ENCODE measurements at places on chromosomes 6 and 20.
A peak's percentile ranks its signal among the peaks of the same experiment; 100 is the strongest.

- peak; percentile 87 for DNase-seq
These were observed 4.2 kb upstream of the NTSR1 start for GRCh38 chr20:62704341-62704948.

GRCh38 chr6:112362027-112362795 lies 15.1 kb downstream of the RFPL4B start:
- no peak for DNase-seq

DNA sequence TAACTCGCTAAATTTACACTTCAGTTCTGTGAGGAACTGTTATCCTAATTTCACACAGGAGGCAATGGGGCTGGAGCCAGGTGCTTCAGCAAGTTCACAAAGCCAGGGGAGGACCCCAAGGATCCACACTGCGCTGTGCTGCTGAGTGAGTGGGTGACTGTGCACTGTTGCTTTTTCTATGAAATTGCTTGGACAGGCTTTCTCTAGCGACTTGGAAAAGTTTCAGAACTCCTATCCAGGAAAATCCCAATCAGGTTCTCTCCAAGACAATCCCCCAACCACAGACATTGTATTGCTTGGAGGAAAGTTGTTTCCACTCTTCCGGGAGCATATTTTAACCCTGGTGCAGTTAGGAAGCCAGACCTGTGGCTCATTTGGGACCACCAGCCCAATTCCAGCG lies 175.9 kb upstream of the CST7 start:
- DNase-seq: no peak

- no peak for DNase-seq
These were observed 709.9 kb downstream of the TFAP2A start for GRCh38 chr6:9704989-9705388.

- no peak for DNase-seq
These were observed 61.1 kb downstream of the NFATC2 start for GRCh38 chr20:51481341-51481914.

GRCh38 chr6:31158140-31158862 lies at the start of gene TCF19:
Gene TCF19 (plus strand): TSS chr6:31158589. CDS start chr6:31159470, 881 bp downstream.
- DNase-seq: peak; percentile 99

GRCh38 chr6:67030861-67031260 lies 1323.8 kb upstream of the EYS start:
- no peak for DNase-seq

- no peak for DNase-seq
These were observed 4.1 kb downstream of the SLC22A7 start for GRCh38 chr6:43302126-43302525.

DNA sequence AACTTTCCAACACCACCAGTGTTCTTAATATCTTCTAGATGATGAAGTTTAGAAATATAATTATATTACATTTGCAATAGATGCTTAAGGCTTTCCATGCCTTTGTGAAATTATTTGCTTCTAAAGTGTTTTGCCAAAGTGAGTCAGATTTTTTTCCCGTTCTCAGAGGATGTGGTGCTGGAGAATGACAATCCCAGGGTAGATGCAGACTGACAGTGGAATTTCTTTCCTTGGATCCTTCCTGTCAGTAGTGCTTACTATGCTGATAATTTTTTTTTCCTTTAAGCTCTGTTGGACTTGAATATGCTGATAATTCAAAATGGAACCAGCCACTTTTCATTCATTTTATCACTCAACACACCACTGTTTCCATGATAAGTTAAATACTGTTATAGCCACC lies 59.9 kb upstream of the SOX4 start:
- no peak for DNase-seq

DNA sequence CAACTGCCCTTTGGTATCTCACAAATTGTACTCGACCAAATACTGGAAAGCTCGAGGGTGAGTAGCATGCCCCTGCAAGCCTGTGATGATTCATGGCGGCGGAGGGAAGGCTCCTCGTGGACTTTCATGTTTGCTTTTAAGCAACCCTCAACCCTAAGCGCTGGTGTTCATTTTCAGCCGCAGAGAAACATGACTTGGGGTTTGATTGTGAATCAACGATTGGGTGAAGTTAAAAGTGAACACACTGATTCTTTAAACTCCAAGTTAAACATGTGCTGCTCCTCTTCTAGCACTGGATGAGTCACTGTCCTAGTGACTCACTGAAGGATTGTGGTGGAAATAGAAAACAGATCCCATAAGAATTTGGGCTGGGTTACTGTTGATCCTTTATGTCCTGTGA lies 8.3 kb downstream of the CD109 start:
- DNase-seq: no peak

DNA sequence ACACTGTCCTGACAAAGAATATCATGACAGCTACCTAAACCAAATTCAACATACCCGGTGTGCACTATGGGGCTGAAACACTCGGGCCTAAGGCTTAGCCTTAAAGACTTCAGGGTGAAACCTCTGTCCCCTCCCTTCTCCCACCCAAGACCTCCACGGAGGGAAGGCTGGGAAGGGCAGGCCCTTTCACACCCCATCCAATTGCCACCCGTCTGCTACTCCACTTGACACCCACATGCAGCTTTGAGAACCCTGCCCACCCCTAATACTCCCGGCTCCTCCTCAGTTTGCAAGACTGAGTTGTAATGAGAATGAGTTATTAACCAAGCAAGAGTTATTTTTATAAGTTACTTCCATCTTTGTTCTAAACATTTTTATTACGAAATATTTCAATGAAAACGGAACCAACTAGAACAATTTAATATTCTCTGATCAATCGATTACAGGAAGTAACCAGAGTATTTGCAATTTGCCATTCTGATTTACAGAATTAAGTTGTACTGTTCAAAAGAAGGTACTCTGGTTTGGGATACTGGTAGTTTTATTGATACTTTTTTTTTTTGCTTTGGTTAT lies 3.7 kb downstream of the TAF4 start:
- DNase-seq: no peak

DNA sequence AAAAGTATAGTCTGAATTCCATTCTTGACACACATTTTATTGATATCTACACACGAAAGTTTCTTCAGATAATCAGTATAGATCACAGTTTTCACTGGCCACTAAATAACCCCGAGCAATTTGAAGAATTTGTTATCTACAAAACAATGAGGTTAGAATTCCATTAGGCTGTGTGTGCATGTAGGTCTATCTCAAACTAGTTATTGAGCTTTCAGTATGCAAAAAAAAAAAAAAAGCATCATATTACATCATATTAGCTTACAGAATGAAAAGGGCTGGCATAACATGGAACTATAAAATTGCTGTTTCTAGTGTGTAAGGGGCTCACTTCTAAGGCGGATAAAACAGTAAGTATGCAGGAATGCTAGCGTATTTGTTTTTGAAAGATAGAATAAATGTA lies 59.5 kb upstream of the ADGRG6 start:
- no peak for DNase-seq

GRCh38 chr20:17836303-17836861 lies 132.2 kb downstream of the SNX5 start:
- peak; percentile 87 for DNase-seq

- DNase-seq: no peak
These were observed 54.6 kb upstream of the ECHDC1 start for GRCh38 chr6:127397729-127398630.

- DNase-seq: no peak
These were observed 6.8 kb upstream of the ARMC2 start for GRCh38 chr6:108841377-108841855.

GRCh38 chr20:34114809-34115208 lies 2.8 kb upstream of the EIF2S2 start:
- no peak for DNase-seq

GRCh38 chr20:57620999-57621398 lies 773 bp upstream of the ZBP1 start:
- DNase-seq: no peak

DNA sequence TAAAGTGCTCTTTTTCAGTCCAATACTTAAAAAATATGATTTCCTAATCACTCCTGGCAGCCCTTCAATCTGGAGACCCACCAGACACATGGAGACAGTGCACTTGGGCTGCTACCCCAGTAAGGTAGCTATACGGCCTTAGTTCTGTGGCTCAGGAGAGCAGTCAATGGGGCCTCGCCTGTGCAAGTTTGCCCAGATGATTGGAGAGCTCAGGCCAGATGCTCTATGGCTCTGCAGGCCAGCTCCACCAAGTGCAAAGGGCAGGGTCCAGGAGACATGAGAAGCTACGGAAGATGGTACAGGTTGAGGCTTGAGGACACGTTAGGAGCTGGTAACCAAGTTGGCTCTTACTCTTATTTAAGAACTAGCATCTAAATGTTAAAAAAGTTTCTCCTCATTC lies 30.7 kb downstream of the STK38 start:
- no peak for DNase-seq

DNA sequence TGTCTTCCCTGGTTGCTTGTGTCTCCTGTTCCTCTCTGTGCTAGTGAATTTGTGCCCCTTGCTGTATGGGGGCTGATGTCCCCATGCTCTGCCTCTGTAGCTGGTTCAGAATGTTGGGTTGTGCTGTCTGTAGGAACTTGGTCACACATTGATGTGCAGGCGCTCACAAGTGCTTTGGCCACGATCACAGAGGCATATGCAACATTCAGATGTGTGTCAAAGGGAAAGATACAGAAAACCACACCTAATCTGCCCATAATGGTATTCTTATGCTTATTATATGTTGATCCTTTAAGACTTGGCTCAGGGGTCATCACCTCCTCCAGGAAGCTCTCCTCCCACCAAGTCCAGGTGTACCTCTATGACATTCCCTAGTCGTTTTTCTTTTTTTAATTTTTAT lies 17.1 kb upstream of the DHX35 start:
- no peak for DNase-seq

- no peak for DNase-seq
These were observed 107.7 kb downstream of the TRDN start for GRCh38 chr6:123529058-123529457.

DNA sequence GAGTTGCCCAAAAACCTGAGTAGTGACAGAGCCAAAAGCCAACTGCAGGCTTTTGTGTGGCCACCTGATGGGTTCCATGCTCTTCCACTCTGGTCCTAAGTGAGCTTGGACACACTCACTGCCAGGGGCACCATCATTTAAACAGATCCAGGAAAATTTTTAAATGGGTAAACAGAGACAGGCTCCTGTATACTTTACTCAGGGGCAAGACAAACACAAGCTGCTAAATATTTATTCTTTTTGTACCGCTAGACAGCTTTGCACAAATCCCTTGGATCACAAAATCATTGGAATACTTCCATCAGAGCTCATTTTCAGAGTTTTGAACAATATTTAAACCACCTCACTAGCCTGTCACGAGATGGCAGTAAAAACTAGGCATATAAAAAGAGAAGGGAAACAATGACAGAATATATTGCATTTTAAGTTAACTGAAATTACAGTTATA lies 31.4 kb downstream of the GCLC start:
- no peak for DNase-seq

- no peak for DNase-seq
These were observed at the start of gene PBOV1 for GRCh38 chr6:138218449-138218848. Gene PBOV1 (minus strand): TSS chr6:138218491. CDS start chr6:138218395, 96 bp downstream.

GRCh38 chr6:118456982-118457381 lies 91.1 kb upstream of the PLN start:
- no peak for DNase-seq

DNA sequence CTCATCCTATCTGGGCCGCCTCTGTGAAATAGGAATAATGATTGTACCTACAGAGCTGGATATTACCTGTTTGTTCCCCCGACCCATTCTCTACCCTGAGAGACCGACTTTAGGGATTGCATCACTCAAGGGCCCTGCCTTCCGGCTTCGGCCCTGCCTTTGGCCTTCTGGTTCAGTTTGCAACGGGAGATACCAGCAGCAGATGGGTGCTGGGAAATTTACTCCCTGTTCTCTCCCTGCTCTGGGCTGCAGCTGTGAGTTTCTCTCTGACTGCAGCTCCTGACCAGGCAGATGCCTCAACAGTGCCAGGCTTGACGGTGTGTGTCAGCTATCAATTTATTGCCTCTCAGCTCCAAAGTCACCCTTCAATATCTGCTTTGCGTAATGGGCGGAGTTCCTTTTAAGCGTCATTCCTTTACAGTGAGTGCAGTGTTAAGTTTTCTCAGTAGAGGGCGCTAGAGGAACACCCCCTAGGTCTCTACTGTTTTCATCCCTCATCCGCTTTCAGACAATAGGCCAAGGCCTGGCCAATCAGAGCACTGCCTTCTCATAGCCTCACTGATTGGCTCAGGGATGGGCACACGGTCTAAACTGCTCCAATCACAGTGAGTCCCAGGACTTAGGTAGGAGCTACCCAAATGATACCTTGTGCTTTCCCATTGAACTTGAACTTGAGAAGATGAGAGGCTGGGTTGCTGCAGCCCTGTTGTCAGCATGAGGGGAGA lies 30.0 kb downstream of the KCNG1 start:
- no peak for DNase-seq

- DNase-seq: no peak
These were observed 129.9 kb downstream of the MRPL14 start for GRCh38 chr6:43997345-43997677.

- DNase-seq: no peak
These were observed 202.3 kb downstream of the DLL1 start for GRCh38 chr6:170088582-170088955.

- DNase-seq: no peak
These were observed 74.6 kb downstream of the NINL start for GRCh38 chr20:25510721-25511120.

- no peak for DNase-seq
These were observed 9.0 kb downstream of the RIN2 start for GRCh38 chr20:19767070-19767469.

GRCh38 chr6:161168281-161168891 lies 105.5 kb downstream of the AGPAT4 start:
- no peak for DNase-seq

DNA sequence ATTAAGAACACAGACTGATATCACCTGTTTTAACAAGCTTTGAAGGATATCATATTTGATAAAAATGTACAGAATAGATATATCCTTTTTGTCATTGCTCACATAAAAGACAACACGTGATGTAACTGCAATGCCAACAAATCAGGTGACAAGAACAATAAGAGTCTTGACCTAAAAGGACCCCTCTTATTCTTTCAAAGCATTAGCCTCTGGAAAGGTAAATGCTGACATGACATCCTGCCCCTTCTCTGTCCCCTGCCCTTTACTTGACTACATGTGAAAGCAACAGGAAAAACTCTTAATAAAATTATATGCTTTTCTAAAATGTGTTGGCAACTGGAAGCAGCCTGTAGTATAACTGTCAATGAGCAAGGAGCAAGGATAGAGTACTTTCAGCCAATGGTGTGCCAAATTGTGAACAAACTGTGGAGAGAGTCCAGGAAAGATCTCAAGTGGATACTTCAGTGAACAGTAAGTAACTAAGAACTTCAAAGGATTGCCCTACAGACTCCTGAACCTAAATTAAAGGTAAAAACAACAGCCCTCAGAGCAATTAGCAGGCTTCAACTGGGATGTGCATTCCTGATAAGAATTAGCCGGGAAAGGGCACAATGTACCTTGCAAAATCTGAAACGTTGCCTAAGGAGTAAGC lies 16.3 kb downstream of the PTPRK start:
- no peak for DNase-seq

GRCh38 chr20:47586649-47587294 lies 85.1 kb downstream of the NCOA3 start:
- no peak for DNase-seq

- no peak for DNase-seq
These were observed 53.2 kb downstream of the PPP1R14C start for GRCh38 chr6:150195996-150196417.

- DNase-seq: no peak
These were observed 27.4 kb upstream of the VAPB start for GRCh38 chr20:58361481-58362205.

- DNase-seq: peak; percentile 75
These were observed 112.5 kb downstream of the JPH2 start for GRCh38 chr20:44074252-44075151.

- no peak for DNase-seq
These were observed at the start of gene MAPK13 for GRCh38 chr6:36129941-36130666. Gene MAPK13 (plus strand): TSS chr6:36130513. CDS start chr6:36130583, 70 bp downstream.

- DNase-seq: no peak
These were observed 18.1 kb downstream of the BPI start for GRCh38 chr20:38321959-38322598.

GRCh38 chr20:33654680-33655161 lies 7.4 kb upstream of the C20orf144 start:
- DNase-seq: peak; percentile 14

Measured in left ventricle myocardium inferior (tissue), 1 donor.